ENCODE measurements at places on chromosomes 12 and 14.

DNA sequence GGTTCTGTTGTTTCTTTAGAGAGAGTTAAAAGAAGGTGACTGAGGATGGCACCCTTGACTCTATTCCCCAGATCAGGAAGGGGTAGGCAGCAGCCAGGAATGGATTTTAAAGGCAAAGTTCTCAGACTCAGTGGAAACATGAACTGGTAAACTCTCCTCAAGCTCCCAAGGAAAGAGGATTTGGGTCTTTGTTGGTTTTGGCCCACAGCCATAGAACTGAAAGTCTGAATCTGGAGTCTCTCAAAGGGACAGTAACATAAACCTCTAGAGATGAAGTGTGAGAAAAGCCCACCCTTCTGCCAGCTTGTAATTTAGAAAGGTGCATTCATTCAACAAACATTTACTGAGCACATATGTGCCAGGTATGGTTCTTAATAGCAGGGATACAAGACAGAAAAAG lies 28.6 kb upstream of the BLTP3B start:
- DNase-seq = no peak

DNA sequence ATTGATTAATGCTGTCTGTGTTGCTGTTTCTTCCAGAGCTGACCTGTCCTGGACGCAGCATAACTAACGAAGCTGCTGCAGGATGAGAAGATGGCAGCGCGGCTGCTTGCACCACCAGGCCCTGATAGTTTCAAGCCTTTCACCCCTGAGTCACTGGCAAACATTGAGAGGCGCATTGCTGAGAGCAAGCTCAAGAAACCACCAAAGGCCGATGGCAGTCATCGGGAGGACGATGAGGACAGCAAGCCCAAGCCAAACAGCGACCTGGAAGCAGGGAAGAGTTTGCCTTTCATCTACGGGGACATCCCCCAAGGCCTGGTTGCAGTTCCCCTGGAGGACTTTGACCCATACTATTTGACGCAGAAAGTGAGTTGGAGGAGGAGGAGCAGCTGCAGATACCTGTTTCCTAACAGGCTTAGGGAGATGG lies 71.7 kb downstream of the SCN8A start:
- DNase-seq = no peak

- DNase-seq = no peak
Observed at GRCh38 chr12:11854011-11854499, 204.6 kb downstream of the ETV6 start.

DNA sequence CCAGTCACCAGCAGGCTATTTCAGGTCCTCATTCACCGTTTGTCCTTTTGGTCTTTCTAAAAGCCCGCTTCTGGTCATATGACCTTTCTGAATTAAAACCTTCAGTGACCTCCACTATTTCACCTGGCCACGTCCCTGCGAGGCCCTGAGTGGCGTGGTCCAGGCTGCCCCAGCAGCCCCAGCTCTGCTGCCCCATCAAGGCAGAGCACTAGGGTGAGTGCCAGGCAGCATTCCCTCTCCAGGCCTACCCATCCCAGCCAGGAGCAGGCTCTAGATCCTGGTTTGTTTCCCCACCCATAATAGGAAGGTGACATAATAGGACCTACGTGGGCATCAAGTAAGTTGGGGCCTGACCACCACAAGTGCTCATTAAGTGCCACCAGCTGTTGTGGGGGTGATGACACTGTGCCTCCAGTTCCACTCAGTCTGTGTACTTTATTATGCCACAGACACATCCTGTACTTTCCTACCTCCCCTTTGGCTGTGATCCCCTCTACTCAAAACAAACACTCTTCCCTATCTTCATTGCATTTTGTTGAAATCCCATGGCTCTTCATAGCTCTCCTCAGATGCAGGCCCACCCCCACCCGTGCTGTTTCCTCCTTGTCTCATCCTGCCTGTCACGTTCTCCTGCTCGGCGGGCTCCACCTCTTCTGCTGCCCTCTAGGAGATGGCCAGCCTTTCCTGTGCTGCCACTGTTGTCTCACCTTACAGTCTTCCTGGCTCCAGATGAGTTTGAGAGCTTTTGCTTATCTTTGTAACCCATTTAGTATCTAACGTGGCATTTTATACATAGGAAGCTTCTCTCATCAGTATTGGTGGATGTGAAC lies 21.4 kb downstream of the CKB start:
- no peak for DNase-seq

DNA sequence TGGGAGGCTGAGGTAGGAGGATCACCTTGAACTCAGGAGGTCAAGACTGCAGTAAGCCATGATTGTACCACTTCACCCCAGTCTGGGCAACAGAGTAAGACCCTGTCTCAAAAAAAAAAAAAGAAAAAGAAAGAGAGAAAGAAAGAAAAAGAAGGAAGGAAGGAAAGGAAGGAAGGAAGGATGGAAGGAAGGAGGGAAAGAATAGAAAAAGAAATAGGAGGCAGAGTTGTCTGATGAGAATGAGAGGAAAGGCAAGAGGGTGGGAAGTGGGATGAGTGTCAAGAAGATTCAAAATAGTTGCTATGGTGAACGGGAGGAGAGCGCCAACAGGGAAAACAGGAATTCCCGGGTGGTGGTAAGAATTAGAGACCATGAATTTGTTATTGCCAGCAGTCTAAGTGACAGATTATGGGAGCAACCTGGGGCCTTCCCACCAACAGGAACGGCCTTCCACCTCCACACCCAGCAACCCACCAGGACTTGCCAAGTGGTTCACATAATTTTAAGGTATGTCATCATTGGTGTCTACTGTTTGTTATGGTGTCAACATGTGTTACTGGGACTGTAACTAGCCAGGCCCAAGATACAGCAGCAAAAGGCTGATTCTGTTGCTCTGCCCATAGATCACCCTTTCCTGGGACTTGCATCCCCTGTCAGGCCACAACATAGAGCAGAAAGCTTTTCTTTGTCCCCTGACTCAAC lies 36.1 kb upstream of the C12orf76 start:
- DNase-seq = no peak

DNA sequence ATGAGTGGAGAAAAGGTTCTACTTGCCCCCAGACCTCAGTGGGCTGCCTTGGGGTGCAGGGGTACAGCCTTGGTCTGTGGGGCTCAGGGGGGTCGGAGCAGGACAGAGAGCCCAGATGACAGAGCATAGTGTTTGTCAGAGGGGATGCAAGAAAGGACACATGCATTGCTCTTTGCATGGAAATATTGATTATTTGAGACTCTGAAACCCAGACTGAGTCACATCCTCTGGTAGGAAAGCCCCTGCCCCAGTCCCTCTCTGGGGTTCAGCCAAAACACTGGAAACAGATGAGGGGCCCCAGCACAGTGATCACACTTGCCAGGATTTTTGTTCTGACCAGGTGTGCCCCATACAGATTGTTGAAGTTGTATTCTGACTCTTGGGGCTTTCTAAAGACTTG lies 1094.4 kb downstream of the BCL11B start:
- no peak for DNase-seq

DNA sequence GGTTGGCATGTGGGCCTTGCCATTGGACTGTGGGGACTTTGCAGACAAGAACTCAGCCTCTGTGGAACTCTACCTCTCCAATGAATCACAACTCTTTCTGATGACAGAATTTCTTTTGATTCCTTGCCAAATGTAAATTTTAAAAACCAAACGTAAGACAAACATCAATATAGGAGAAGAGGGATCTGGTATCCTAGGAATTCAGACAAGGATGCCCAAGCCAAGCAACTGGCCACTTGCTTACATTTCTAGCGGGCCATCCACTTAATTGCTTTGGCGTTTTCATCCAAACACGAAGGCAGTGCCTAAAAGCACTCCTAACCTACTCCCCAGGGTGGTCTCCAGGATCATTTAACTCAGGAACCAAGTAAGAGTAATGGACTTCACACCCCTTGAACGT lies 23.4 kb upstream of the RAB35 start:
- DNase-seq = no peak

- DNase-seq = no peak
Observed at GRCh38 chr12:114696443-114697242, 12.7 kb upstream of the TBX3 start.

All from fibroblast of skin of left quadriceps (primary cell).